ENCODE measurements at places on chromosomes 12 and 14.

- DNase-seq: no peak
These were observed 27.0 kb downstream of the GPR135 start for GRCh38 chr14:59438195-59438647.

DNA sequence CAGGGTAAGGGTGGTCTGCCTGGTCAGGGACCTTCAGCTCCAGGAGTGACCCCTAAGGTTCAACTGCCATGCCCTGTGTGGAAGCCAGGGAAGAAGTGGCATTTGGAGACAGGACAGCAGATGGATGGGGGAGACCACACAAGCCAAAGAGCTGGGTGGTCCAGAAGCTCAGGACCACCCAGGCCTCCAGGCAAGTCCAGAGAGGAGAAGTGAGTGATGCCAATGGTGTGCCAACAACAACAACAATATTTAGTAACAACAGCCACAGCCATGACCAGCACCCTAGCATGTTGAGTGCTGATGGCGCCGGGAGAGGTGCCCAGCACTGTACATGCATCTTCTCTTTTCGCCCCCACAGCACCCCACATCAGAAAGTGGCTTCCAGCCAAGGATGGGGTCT lies 113.7 kb downstream of the ESRRB start:
- no peak for DNase-seq

DNA sequence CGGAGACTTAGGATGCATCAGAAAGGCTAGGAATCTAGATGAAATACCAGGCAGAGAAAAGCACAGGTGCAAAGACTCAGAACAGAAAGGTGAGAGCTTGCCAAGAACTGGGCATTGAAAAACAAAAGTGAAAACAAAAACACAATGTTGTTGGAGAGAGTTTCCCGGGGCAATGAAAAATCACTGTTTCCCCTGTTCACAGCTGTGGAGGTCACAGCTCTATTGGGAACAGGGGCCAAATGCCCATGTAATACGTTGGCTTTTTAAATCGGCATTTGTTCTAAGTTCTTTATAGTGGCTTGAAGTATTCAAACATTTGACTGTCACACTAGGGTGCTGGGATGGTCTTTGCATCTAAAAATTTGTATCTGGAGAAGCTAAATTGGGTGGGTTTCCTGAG lies 108.3 kb downstream of the SLC15A4 start:
- DNase-seq: no peak

- DNase-seq: no peak
These were observed 178.9 kb upstream of the MGAT4C start for GRCh38 chr12:86435053-86435452.

DNA sequence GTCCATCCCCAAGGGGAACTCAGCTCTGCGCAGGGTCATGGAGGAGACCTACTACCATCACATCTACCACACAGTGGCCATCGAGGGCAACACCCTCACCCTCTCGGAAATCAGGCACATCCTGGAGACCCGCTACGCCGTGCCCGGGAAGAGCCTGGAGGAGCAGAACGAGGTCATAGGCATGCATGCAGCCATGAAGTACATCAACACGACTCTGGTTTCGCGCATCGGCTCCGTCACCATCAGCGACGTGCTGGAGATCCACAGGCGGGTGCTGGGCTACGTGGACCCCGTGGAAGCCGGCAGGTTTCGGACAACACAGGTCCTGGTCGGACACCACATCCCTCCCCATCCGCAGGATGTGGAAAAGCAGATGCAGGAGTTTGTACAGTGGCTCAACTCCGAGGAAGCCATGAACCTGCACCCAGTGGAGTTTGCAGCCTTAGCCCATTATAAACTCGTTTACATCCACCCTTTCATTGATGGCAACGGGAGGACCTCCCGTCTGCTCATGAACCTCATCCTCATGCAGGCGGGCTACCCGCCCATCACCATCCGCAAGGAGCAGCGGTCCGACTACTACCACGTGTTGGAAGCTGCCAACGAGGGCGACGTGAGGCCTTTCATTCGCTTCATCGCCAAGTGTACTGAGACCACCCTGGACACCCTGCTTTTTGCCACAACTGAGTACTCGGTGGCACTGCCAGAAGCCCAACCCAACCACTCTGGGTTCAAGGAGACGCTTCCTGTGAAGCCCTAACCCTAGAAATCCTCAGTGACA lies 3.8 kb downstream of the FICD start:
- DNase-seq: no peak

DNA sequence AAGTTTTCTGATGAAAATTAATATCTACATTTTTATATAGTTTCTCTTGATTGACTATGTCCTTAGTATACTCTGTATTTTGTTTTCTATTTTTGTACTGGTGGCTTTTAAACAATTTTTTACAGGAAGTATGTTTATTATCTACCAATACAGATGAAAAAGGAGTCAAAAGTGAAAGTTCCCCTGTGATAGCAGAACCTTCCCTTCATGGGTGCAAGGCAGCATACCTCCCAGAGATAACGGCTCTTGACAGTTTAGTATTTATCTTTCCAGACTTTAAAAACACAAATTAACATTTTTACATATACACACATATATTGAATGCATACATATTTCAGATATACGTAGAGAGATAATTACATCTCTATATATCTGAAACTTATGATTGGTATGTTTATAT lies 17.1 kb upstream of the FAM234B start:
- DNase-seq: no peak

GRCh38 chr14:94143239-94143638 lies 13.8 kb upstream of the IFI27L2 start:
- no peak for DNase-seq

DNA sequence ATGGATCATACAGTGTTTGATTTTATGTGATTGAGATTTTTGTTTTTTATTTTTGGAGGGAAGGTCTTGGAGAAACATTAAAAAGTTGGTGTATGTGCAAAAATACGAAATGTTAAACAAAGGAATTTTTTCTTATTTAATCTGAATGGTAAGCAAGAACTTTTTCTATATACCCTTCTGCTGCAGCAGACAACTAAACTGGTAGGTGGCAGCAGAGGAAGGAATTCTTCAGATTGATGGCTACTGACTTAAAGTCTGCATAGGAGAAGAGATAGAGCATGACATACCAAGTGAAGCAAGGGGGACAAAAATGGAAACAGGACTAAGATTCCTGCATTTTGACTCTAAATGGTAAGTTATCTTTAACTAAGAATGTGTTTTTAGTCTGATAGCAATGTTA lies 42.0 kb upstream of the A2ML1 start:
- DNase-seq: peak; percentile 25

GRCh38 chr12:3697311-3697870 lies 55.5 kb downstream of the CRACR2A start:
- DNase-seq: no peak

GRCh38 chr12:58593557-58594304 lies 326.6 kb downstream of the LRIG3 start:
- DNase-seq: no peak

GRCh38 chr14:49366416-49366815 lies 219.8 kb downstream of the RPS29 start:
- DNase-seq: no peak

GRCh38 chr14:57998766-57999165 lies 132.9 kb upstream of the SLC35F4 start:
- DNase-seq: no peak

DNA sequence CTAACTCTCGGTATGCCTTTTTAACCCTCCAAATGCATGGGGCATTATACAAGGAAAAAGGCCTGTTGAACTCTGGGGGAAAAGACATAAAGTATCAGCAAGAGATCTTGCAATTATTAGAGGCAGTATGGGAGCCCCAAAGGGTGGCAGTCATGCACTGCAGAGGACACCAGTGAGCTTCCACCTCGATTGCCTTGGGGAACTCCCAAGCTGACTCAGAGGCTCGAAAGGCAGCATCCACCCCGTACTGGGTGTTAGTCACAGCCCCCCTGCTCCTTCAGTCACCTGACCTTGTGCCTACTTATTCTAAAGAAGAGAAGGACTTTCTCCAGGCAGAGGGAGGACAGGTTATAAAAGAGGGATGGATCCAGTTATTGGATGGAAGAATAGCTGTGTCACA lies 781.4 kb upstream of the TMEM132C start:
- DNase-seq: no peak

- peak; percentile 88 for DNase-seq
These were observed 6.4 kb upstream of the ZNF385A start for GRCh38 chr12:54390668-54391551.

- DNase-seq: no peak
These were observed 5.9 kb upstream of the PPFIBP1 start for GRCh38 chr12:27517961-27518665.

DNA sequence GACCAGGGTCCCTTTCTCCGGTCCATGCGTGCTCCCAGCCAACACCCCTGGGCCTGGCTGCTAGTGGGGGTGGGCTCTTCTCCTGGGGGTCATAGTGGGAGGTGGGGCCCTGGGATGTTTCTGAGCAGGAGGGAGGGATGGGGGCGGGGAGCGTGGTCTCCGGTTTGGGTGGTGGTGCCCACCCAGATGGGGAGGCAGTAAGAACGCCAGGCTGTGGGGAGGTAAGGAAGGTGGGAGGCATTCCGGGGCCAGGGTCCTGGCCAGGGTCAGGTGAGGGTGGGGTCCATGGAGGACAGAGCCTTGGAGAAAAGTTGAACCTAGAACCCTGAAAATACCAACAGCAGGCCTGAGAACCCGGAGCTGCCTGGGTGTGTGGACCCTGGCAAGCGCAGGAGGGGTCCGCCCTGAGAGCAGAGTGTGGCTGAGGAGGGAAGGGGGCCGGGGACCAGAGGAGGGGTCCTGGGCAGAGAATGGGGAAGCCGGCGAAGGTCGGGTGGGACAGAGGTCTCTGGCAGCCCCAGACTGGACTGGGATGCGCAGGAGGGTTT lies 5.7 kb downstream of the CRIP2 start:
- DNase-seq: no peak

- DNase-seq: peak; percentile 92
These were observed at the start of gene BAZ2A for GRCh38 chr12:56630180-56630632. BAZ2A (minus strand) TSS chr12:56630326; CDS start chr12:56617530, 12,796 bp downstream.

DNA sequence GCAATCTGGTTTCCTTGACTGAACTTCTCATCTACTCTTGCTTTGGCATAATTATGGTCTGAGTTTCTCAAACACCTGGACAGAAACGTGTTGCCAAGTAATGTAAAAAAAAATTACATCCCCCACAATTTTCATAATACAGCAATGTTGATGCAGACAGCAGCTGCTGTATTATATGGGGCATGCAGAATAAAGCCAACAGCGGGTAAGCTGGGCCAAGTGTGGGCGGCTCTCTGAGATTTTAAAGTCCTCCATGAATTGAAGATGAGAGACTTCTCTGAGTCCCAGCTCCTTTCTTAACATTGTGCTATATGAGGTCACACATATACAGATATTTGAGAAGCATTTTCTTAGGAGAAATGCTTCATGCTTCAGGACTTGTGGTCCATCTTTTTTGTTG lies 881.2 kb downstream of the GALC start:
- DNase-seq: no peak

GRCh38 chr14:100524233-100524932 lies 62.8 kb downstream of the BEGAIN start:
- no peak for DNase-seq

DNA sequence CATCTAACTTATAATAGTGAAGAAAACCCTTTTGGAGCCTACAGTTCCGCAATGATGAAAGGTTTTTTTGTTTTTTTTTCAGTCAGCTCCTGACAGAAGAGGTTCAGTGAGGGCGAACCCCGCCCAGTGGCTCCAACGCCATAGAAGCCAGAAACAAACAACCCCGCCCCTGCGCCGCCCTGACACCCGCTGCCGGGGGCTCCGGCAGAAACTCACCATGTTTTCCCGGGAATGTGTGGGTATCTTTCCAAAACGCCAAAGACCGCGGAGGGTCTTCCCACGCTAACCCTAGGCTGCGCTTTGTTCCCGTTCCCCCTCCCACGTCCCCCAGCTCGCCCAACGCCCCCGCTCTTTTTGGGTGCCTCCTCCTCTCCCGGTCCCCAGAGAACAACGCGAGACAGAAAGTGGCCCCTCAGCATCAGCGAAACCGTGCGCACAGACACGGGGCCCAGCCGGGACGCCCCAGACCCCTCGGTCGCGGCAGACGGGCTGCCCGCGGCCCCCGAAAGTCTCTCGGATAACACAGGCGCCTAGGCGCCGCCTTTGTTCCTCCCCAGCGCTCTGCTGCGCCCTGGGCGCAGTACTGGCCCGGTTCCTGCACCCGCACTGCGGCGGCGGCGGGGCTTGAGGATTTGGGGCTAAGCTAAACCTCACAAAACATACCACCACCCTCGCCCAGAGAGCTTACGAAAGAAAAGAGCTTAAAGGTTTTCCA lies 522 bp downstream of the TUBA1A start:
- peak; percentile 67 for DNase-seq

GRCh38 chr14:25197885-25198284 lies 147.9 kb upstream of the STXBP6 start:
- no peak for DNase-seq

GRCh38 chr12:117009759-117010158 lies 89.5 kb downstream of the TESC start:
- no peak for DNase-seq

DNA sequence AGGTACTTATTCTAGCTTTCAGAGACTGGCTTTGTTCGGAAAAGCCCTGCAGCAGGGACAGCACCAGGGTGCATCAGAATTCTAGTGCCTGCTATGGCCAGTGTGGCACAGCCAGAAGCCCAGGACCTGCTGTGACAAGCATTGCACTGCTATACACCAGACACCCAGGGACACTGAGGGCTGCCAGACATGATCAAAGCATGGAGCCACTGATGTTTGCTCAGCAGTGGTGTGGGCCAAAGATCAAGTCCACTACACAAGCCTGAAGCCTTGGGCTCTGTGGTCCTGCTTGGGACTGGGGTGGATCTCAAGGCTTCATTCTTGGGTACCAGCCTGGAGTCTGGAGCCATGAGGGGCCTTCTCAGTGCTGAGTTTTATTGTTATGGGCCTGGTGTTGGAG lies 36.1 kb upstream of the CDKN3 start:
- no peak for DNase-seq

GRCh38 chr14:51996148-51996746 lies 6.9 kb downstream of the RTRAF start:
- DNase-seq: no peak

- DNase-seq: no peak
These were observed 21.6 kb upstream of the HNF1A start for GRCh38 chr12:120956579-120957300.

GRCh38 chr12:102009796-102010195 lies 52.0 kb downstream of the WASHC3 start:
- peak; percentile 5 for DNase-seq

DNA sequence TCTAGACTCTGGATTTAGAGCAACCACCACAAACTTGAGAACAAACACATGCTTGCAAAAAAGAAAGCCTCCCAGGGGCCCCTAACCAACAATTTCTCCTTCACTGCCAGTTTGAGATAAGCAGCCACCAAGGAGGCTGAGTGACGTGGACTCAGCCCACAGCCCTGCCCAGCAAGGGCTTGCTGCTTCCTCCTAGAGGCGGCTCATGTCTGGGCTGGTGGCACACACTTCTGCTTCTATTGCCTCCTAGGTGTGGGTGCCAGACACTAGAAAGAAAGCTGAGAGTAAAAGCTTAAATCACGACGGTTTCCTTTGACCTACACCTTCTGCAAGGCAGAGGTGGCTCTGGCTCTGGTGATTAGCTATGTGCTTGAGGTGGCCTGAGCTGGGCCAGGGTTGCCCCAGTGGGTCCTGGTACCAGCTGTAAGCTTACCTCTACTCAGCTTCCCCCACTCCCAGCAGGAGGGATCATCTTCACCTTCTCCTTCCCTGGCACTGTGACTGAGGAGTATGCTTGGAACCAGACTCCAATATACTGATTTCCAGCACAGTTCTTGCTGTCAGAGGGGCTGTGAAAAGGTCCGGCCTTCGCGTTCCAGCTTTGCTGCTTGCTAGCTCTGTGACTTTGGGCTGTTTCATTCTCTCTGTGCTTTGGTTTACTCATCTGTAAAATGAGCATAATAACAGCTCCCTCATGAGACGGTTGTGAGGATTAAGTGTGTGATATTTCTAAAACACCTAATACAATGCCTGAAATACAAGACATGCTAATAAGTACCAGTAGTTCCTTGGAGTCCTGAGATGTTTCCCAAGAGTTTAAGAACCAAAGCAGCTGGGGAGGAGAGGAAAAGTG lies 89.7 kb upstream of the PARP11 start:
- no peak for DNase-seq
